ENCODE measurements at places on chromosomes 7 and 10.

GRCh38 chr7:19754521-19755116, 18.8 kb downstream of the TMEM196 start:
- no peak for DNase-seq
- no peaks in the 10 kb centered on the region for H3K36me3 ChIP-seq
- no peaks in the 10 kb centered on the region for H3K27me3 ChIP-seq
- H3K4me3 ChIP-seq, result no peak overlapping the region

DNA sequence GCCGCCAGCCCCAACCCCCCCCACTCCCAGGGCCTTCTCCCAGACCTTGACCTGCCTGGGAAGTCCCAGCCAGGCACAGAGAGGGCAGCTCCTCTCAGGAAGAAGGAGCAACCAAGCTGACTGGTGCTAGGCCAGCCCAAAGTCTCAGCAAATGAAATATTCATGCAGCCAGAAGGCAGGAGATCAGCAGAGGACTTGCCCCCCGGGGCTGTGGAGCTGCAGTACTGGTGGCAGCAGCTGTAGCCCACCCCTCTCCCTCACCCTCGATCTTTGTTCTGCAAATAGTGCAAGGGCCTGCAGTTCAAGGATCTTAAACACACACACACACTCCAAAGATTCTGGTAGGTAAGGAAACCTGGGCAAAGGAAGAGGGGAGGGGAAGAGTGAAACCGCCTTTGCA, 3.5 kb upstream of the SRRM3 start:
- H3K4me3 ChIP-seq, result no peak overlapping the region
- peaks cover 2% of the 10 kb centered on the region for H3K36me3 ChIP-seq
- H3K27me3 ChIP-seq, result peaks cover 21% of the 10 kb centered on the region
- no peak overlapping the region for H3K27ac ChIP-seq
- no peak for DNase-seq

- DNase-seq, result no peak
- peaks cover 36% of the 10 kb centered on the region for H3K4me1 ChIP-seq
- H3K27ac ChIP-seq, result peak overlapping the region; percentile 98
- no peaks in the 10 kb centered on the region for H3K27me3 ChIP-seq
These were observed 452 bp upstream of the TMEM140 start for GRCh38 chr7:135147341-135147898.

DNA sequence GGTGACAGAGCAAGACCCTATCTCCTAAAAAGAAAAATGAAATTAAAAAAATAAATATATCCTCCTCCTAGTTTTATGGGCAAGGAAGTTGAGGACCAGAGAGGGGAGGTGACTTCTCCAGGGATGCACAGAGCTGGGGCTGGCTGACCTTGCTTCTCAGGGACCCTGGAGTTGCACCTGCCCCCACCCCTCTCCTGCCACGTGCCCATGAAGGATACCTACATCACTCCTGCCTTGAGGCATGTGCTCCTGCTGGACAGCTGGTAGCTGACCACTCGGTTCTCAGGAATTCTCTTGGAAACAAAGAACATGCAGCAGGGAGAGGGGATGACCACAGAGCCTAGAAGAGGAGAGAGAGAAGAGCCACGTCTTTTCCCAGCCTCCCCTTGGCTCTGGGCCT, 522 bp downstream of the CCL24 start:
- H3K4me1 ChIP-seq, result no peaks in the 10 kb centered on the region
- no peak overlapping the region for H3K27ac ChIP-seq
- no peak overlapping the region for H3K4me3 ChIP-seq
- H3K36me3 ChIP-seq, result no peaks in the 10 kb centered on the region
- H3K27me3 ChIP-seq, result peaks cover 8% of the 10 kb centered on the region

- H3K27me3 ChIP-seq, result no peaks in the 10 kb centered on the region
- peak overlapping the region; percentile 60 for H3K4me3 ChIP-seq
- peak overlapping the region; percentile 92 for H3K27ac ChIP-seq
- H3K36me3 ChIP-seq, result peaks cover 7% of the 10 kb centered on the region
- peaks cover 57% of the 10 kb centered on the region for H3K4me1 ChIP-seq
These were observed 106.4 kb upstream of the GJD4 start for GRCh38 chr10:35498693-35499092.

GRCh38 chr7:17299483-17299991, 1.1 kb downstream of the AHR start:
- peaks cover 33% of the 10 kb centered on the region for H3K4me1 ChIP-seq
- peak; percentile 11 for DNase-seq
- no peaks in the 10 kb centered on the region for H3K27me3 ChIP-seq
- peak overlapping the region; percentile 97 for H3K27ac ChIP-seq
- peak overlapping the region; percentile 99 for H3K4me3 ChIP-seq

DNA sequence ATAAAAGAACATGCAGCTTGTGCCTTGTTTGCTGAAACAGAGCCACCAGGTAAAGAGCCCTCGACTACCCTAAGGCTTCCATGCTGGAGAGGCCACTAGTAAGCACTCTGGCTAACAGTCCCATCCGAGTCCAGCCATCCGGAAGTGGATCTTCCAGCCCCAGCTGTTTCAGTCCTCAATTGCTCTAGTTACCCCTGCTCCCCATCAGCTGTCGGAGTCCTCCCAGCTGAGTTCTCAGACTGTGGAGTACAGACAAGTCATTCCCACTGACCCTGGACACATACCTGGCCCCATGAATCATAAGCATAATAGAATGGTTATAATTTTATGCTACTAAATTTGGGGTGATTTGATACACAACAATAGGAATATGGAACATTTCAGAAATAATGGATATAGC, 13.5 kb upstream of the FZD1 start:
- no peak for DNase-seq
- peaks cover 2% of the 10 kb centered on the region for H3K27me3 ChIP-seq
- H3K4me3 ChIP-seq, result no peak overlapping the region
- no peak overlapping the region for H3K27ac ChIP-seq
- peaks cover 1% of the 10 kb centered on the region for H3K36me3 ChIP-seq

DNA sequence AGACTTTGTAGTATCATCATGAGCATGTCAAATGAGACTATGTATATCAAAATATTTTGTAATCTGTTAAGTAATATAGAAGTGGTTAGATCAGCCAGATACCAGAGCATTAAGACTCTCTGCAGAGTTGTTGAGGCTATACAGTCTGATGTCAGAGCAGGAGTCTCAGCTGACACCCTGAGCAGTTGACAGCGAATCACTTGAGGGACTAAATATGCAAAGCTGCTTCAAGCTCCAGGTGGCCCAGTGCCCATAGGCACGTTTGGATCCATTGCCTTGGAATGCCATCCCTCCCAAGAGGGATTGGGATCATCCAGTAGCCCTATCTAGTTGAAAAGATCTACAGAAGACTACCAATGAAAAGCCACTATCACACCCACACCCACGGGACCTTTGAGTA, 210.2 kb downstream of the TAX1BP1 start:
- H3K36me3 ChIP-seq, result peaks cover 7% of the 10 kb centered on the region
- DNase-seq, result no peak
- H3K27ac ChIP-seq, result no peak overlapping the region
- H3K4me1 ChIP-seq, result peaks cover 6% of the 10 kb centered on the region

GRCh38 chr7:16509829-16510228, 16.8 kb upstream of the LRRC72 start:
- no peaks in the 10 kb centered on the region for H3K36me3 ChIP-seq
- H3K4me3 ChIP-seq, result no peak overlapping the region
- H3K27ac ChIP-seq, result no peak overlapping the region
- DNase-seq, result no peak

GRCh38 chr10:62037166-62037831, 135.8 kb downstream of the ARID5B start:
- no peak for DNase-seq
- no peaks in the 10 kb centered on the region for H3K27me3 ChIP-seq
- H3K27ac ChIP-seq, result peak overlapping the region; percentile 95
- peaks cover 22% of the 10 kb centered on the region for H3K36me3 ChIP-seq

DNA sequence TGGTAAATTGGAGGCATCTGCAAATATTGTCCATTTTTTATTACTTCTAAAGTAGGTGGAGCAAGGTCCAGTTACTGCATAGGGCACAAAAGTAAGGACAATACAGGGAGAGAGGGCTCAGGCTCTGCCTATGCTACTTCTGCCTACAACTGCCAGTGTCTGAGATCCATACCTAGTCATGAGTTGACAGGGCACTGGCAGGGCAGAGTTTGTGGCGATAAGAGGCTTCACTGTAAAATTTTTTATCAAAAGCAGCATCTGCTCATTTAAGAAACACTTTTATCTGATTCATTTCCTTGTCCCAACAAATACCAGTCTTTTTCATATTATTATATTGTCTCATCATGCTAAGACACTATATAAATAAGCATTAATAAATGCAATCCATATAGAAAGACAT, 178.0 kb downstream of the LRRN3 start:
- no peaks in the 10 kb centered on the region for H3K27me3 ChIP-seq
- peaks cover 9% of the 10 kb centered on the region for H3K36me3 ChIP-seq
- no peak overlapping the region for H3K4me3 ChIP-seq
- no peaks in the 10 kb centered on the region for H3K4me1 ChIP-seq
- no peak overlapping the region for H3K27ac ChIP-seq

GRCh38 chr10:97154781-97155180, 31.0 kb downstream of the SLIT1 start:
- no peak for DNase-seq
- H3K27me3 ChIP-seq, result peaks cover 4% of the 10 kb centered on the region
- no peak overlapping the region for H3K27ac ChIP-seq
- no peaks in the 10 kb centered on the region for H3K36me3 ChIP-seq
- peaks cover 7% of the 10 kb centered on the region for H3K4me1 ChIP-seq

GRCh38 chr10:3251172-3251571, 78.6 kb upstream of the PITRM1 start:
- DNase-seq, result no peak
- no peaks in the 10 kb centered on the region for H3K36me3 ChIP-seq
- H3K4me3 ChIP-seq, result no peak overlapping the region
- H3K27me3 ChIP-seq, result peaks cover 14% of the 10 kb centered on the region

- H3K27me3 ChIP-seq, result peaks cover 11% of the 10 kb centered on the region
- H3K4me3 ChIP-seq, result no peak overlapping the region
- no peaks in the 10 kb centered on the region for H3K36me3 ChIP-seq
- no peaks in the 10 kb centered on the region for H3K4me1 ChIP-seq
- no peak overlapping the region for H3K27ac ChIP-seq
These were observed 93.1 kb downstream of the GLI3 start for GRCh38 chr7:42143711-42144600.

GRCh38 chr10:84076540-84077195, 62.6 kb upstream of the GHITM start:
- no peak overlapping the region for H3K27ac ChIP-seq
- no peak for DNase-seq
- H3K4me1 ChIP-seq, result no peaks in the 10 kb centered on the region
- no peak overlapping the region for H3K4me3 ChIP-seq

DNA sequence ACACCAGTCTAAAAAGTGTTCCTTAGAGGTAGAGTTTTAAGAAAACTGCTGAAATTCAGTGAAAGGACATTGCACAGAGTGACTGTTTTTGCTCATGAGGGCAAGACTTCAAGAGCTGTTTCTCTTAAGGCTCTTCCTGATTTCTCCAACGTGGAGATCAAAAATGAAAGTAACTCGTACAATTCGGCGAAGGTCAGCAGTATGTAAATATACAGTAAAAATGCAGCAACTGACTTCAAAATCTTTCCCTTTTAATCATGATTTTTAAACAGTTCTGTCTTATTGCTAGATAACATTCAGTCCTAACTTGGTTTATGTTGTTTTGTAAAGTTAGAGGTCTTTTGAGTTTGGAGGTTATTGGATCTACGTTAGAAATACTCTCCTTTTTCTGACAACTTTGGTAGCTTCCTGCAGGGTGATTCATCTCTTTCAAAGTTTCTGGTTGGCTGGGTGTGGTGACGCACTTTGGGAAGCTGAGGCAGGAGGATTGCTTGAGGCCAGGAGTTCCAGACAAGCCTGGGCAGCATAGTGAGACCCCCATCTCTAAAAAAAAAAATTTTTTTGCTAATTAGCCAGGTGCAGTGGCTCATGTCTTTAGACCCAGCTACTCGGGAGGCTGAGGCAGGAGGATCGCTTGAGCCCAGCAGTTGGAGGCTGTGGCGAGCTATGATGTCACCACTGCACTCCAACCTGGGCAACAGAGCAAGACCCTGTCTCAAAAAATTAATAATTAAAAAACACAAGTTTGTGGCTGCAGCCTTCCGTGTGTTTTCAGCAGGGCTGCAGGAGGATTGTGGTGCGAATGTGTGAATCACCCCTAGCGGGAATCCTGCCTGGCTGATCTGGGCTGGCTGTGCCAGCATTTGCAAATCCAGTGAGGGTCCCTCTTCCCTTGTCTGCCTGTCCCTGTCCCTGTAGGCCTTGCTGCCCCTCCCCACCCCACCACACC, 29.2 kb upstream of the AP5Z1 start:
- H3K27me3 ChIP-seq, result no peaks in the 10 kb centered on the region
- no peak for DNase-seq
- H3K4me1 ChIP-seq, result peaks cover 33% of the 10 kb centered on the region
- H3K27ac ChIP-seq, result peak overlapping the region; percentile 95

GRCh38 chr10:3484306-3485056, 300.5 kb downstream of the KLF6 start:
- peaks cover 14% of the 10 kb centered on the region for H3K36me3 ChIP-seq
- H3K4me3 ChIP-seq, result peak overlapping the region; percentile 89

- peak overlapping the region; percentile 62 for H3K27ac ChIP-seq
- peaks cover 40% of the 10 kb centered on the region for H3K4me1 ChIP-seq
- H3K4me3 ChIP-seq, result peak overlapping the region; percentile 43
- H3K36me3 ChIP-seq, result peaks cover 10% of the 10 kb centered on the region
- DNase-seq, result no peak
These were observed 11.1 kb downstream of the STK17A start for GRCh38 chr7:43594020-43594419.

DNA sequence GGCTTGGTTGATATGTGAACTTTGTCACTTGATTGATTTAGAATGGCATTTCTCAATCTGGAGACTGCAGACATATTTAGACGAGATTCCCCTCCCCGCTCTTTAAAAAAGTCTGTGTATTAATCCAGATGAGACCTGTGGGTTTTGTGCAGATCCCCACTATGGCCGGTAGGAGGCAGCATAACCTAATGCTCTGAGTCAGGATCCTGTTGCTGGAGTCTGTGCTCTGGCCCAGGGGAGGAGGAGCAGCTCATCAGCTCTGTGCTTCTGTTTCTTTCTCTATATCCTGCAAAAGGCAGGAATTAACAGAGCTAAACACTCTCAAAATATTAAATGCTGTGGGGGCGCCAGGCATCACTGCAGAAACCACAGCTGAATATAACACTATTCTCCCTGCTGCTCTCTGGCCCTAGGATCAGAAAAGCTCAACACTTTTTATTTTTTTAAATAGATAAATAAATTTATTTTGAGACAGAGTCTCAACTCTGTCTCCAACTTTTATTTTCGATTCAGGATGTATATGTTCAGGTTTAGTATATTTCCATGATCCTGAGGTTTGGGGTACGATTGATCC, 23.9 kb upstream of the SEPHS1 start:
- no peaks in the 10 kb centered on the region for H3K4me1 ChIP-seq
- peaks cover 3% of the 10 kb centered on the region for H3K27me3 ChIP-seq
- peak; percentile 58 for DNase-seq
- H3K27ac ChIP-seq, result no peak overlapping the region
- no peaks in the 10 kb centered on the region for H3K36me3 ChIP-seq

GRCh38 chr7:138247568-138248333, 171.5 kb downstream of the AKR1D1 start:
- H3K4me3 ChIP-seq, result no peak overlapping the region
- no peaks in the 10 kb centered on the region for H3K27me3 ChIP-seq
- H3K4me1 ChIP-seq, result no peaks in the 10 kb centered on the region
- H3K27ac ChIP-seq, result no peak overlapping the region
- no peaks in the 10 kb centered on the region for H3K36me3 ChIP-seq

GRCh38 chr7:158237672-158238335, 349.8 kb downstream of the PTPRN2 start:
- no peaks in the 10 kb centered on the region for H3K27me3 ChIP-seq
- no peaks in the 10 kb centered on the region for H3K4me1 ChIP-seq
- no peaks in the 10 kb centered on the region for H3K36me3 ChIP-seq
- H3K4me3 ChIP-seq, result no peak overlapping the region
- no peak overlapping the region for H3K27ac ChIP-seq

GRCh38 chr7:37988721-37989650, 68.5 kb downstream of the EPDR1 start:
- H3K4me3 ChIP-seq, result no peak overlapping the region
- H3K27ac ChIP-seq, result no peak overlapping the region
- no peak for DNase-seq
- no peaks in the 10 kb centered on the region for H3K4me1 ChIP-seq
- no peaks in the 10 kb centered on the region for H3K36me3 ChIP-seq
